ENCODE measurements at places on chromosomes 13 and 19.

DNA sequence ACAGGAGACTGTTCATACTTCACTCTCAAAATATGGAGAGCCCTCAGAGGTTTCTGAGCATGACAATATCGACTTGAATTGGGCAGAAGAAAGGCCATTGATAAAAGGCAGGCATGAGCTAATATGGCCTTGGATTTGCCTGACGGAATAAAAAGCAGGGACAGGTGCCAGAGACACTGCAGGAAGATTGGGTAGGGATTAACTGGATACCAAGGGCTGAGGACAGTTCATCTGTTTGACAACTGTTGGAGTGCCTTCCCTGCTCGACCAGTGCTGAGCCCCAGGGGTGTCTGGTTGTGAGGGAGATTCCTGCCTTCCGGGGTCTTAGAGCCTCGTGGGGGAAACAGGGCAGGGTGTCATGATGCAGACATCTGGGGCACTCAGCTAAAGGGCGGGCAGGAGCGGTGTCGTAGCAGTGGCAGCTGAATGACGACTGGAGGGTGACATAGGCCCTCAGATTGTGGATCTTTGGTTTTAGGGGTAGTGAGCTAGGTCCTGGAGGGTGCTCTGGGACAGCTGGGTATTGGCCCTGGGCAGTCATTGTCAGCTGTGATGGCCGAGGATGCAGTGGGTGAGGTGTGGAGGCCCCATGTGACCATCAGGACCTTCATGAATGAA, 12.3 kb downstream of the GATAD2A start:
- no peak for DNase-seq

DNA sequence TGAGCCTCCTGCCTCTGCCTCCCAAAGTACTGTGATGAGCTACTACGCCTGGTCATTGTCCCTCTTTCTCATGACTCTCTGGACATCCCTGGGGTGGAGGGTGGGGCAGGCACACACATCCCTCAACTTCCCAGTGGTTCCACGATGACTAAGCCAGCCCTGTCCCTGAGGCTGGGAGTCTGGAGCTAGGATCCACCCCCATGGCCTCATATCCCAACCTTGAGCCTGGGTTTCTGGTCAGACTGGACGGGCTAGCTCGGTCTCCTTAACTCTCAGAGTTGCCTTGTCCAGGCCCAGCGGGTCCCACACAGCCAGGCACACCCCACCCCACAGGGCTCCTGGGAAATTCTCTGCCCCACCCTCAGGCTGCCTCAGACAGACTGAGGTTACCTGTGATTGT, 19.6 kb downstream of the IER2 start:
- no peak for DNase-seq

GRCh38 chr13:72823081-72823480, 41.1 kb downstream of the PIBF1 start:
- DNase-seq: no peak

DNA sequence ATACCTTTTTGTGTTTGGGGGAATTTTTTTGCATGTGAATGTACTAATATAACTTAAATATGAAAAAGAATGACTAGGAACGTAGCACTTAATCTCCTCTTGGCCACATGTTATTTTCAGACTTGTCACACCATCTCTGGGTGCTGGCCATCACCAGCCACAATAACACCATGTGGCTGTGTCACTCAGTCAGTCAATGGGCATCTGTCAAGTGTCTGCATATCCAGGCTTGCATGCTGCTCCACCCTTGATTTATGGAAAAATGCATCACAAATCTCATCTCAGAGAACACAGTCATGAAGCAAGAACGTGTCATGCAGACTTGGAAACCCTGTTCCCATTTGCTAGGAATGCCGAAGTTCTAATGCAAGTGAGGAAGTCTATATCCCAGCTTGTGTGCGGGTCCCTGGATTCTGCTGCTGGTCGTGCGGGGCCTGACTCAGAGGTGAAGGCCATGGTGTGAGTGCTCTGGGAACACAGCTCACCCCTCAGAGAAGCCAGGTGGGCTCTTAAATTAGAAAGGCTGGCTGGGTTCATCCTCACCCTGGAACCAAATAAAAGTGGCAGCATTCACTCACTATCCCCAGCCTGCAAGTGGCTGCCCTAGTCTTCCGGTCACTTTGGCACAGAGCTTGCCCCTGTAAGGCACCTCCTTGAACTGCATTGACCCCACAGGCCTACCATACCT, 53.6 kb upstream of the ARHGEF7 start:
- no peak for DNase-seq

DNA sequence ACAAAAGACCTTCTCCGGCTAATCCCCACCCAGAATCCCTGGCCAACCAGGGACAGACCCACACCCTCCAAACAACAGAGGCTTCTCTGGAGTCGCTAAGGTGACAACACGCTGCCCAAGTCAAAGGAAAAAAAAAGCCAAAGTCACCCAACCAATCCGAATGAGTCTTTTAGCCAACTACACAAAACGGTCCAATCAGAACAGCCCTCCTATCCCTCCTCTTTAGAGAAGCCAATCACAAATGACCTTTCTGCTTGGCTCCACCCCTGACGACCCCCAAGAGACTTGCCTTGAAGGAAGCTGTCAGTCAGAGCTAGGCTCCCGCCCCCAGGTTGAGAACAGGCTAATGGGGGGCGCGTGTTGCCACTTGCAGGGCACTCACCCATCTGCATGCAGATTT, 6.6 kb upstream of the FBXW9 start:
- DNase-seq: no peak

DNA sequence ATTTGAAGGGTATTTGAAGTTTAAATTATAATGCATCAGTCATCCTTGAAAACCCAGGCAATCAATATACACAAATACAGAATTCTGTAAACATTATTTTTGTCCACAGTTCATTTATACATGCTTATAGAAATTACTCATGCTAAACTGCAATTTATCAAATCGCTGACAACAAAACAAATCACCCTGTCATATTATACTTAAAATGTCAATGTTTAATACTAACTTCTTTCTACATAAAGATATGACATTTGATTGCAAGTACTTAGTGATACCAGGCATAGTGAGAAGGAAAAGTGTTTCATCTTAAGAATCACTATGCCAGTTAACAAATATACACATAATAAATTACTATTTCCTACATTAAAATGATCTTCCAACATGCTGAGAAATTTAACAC, 232.0 kb downstream of the PCDH20 start:
- DNase-seq: no peak

DNA sequence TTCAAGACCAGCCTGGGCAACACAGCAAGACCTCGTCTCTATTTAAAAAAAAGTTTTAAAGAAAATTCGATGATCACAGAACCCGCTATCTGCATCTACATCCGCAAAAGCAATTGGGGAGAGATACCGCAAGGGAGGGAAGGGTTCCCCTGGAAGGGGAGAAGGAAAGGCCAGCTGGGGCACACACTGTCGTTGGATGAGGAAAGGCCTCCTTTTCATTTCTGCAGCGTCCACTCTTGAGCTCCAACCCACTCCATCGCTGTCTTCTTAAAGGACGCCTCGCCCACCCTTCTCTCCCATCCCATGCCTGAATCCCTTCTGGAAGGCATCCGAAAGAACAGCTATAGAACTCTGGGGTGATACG, 3.2 kb upstream of the PRKCG start:
- DNase-seq: no peak

GRCh38 chr19:47372603-47373002, 23.5 kb downstream of the DHX34 start:
- DNase-seq: no peak

DNA sequence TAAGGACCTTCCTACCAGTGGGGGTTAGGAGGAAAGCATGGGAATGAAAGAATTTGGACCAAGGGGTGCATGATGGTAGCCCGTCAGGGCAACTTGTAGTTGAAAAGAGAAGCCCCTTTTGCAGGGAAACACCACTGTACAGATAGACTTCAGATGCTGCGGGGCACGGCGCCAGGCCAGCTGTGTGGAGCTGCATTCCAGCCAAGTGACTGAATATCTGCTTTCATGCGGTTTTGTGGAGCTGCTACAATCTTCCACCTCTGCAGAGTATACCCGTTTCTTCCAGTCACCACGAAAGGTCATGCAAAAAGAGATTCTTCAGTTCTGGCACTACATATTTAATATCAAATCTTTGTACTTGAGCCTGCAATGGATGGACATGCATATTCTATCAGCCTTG, 104.7 kb downstream of the RGCC start:
- DNase-seq: peak; percentile 46

GRCh38 chr13:59301174-59301567, 862.6 kb downstream of the DIAPH3 start:
- DNase-seq: no peak

GRCh38 chr19:33780251-33780650, 16.4 kb upstream of the KCTD15 start:
- DNase-seq: no peak

- no peak for DNase-seq
Observed at GRCh38 chr13:110314516-110315245, 7.6 kb downstream of the COL4A2 start.
